ENCODE measurements at places on chromosomes 11 and 22.

GRCh38 chr11:120704256-120704750 lies 192.8 kb downstream of the GRIK4 start:
- no peak for DNase-seq

DNA sequence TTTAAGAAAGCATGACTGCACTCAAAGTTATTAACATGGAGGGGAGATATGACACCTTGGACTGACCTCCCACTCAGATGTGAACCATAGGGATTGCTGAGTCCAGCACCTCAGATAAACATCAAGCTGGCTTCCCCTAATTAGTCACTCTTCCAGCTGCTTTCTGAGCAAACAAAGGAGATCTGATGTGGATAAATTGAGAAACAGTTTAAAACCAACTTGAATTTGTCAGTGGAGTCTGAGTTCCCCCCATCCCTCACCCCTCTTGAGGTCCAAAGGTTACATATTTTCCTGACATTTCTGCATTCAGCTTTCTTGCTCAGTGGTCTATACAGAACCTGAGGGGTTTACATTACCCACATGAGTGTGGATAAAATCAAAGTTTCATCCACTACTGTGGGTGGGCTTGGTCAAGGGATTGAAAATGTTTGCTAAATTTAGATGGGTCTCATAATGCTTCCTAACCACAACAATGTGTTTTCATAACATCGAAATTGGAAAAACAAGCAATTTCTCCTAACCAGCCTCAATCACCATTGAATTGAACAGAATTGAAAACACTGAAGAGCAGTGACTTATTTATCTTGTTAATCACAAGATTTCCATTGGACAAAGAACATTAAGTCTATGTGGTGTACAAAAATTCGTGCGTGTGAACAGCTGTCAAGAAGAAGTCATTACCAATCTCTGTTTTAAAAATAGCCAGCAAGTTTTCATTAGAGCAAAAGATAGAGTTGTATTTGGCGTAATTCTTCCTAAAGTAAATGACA lies 292.3 kb downstream of the METTL15 start:
- no peak for DNase-seq

DNA sequence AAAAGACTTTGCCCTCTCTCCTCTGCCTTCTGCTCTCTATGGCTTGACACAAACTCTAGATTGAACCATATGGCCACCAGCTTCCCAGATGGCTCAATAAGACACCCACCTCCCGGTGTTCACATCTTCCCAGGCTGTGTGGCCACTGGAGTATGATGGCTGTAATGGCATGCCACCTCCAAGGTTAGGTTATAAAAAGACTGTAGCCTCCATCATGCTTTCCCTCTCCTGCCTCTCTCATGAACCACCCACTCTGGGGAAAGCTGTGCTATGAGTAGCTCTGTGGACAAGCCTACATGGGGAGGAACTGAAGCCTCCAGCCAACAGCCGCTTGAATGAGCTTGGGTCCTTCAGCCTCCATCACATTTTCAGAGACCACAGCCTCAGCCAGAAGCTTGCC lies 479.2 kb downstream of the MIAT start:
- DNase-seq: no peak

DNA sequence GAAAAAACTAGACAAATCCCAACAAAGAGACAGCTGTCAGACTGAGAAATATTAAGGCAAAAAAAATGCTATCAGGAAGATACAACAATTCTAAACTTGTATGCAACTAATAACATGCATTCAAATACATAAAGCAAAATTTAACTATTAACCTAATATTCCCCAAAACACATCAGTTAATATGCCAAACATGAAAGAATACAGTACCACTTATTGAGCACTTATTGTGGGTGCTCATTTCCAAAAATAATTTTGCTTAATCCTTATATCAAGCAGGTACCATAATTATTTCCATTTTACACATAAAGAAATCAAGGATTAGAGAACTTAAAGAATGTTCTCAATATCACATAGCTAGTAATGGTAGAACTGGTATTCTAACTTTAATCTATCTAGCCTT lies 67.7 kb upstream of the HMGXB4 start:
- DNase-seq: no peak
